ENCODE measurements at places on chromosomes 3 and 15.
A peak's percentile ranks its signal among the peaks of the same experiment; 100 is the strongest.

DNA sequence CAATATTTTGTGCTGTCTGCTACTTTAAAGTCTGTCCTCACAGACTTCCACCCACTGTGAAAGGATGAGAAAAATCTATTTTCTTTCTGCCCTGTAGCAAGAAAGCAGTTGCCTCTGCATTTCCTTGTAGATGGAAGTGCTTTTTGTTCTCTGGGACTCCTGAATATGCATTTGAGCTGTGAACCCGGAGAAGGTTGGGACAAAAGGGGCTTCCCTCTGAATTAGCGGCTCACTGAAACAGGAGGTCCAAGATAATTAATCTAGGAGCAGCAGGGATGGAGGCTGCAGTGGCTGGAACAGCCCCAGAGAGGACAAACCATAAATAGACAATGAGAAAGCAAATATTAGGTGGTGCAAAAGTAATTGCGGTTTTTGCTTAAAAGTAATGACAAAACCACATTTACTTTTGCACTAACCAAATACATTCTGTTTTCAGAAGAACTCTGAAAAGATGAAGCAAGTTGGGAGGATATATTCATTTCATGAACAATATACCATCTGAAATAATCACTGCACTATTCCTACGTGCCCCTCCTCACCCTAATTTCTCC lies 143.4 kb upstream of the KBTBD8 start:
- no peak for DNase-seq

DNA sequence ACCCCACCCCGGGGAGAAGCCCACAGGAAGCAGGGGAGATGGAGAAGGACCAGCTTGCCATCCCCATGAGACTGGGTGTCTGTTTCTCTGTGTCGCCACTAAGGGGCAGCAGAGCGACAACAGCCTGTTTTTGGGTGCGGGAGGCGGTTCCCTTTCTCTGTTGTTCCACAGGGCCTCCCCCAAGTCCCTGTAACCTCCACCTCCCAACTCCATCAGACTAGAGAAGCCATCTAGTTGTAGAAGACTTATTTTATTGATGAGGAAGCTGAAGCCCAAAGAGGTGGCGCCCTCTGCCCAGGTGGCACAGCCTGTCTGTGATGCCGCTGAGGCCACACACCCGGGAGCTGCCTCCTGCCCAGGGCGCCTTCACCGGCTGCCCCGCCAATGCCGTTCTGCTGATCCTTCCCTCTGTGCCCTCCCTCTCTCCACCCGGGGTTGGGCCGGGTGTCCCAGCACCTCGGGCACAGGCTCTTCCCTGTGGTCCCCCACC lies 3.9 kb upstream of the CCDC9B start:
- DNase-seq, result peak; percentile 37

GRCh38 chr15:66249605-66250174 lies 3.9 kb downstream of the MEGF11 start:
- no peak for DNase-seq

DNA sequence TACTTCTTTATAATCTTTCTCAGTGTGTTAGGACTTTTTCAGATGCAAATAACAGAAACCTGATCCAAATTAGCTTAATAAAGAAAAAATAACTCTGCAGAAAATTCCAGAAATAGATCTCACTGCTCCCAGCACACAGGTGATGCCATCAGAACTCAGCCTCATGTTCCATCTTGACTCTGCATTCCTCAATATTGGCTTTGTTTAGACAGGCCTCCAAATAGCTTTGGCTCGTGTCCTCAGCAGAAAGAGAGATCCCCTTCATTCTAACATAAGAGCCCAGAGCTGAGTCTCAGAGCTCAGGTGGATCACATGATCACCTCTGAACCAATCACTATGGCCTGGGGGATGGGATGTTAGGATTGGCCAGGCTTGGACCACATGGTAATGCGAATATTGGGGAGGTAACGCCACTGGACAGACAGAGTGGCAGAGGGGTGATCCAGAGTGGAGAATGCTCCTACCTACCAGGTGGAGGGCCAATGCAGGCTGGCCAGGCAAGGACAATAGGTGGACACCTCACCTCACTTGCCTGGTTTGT lies 46.6 kb upstream of the TBC1D21 start:
- DNase-seq, result no peak

DNA sequence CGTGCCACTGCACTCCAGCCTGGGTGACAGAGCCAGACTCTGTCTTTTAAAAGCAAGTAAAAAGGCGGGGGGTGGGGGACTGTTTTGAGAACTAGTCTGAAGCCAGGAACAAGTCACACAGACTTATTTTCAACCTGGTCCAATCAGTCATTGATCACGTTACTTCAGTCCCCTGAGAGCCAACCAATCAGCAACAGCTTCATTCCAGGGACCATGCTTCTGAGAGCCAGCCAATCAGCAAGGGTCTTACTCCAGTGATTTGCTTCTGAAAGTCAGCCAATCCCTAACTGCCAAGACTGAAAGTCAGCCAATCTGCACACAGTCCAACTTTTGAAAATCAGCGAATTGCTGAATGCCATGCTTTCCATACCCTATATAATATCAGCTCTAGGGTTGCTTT lies 48.6 kb upstream of the C15orf39 start:
- DNase-seq, result no peak

DNA sequence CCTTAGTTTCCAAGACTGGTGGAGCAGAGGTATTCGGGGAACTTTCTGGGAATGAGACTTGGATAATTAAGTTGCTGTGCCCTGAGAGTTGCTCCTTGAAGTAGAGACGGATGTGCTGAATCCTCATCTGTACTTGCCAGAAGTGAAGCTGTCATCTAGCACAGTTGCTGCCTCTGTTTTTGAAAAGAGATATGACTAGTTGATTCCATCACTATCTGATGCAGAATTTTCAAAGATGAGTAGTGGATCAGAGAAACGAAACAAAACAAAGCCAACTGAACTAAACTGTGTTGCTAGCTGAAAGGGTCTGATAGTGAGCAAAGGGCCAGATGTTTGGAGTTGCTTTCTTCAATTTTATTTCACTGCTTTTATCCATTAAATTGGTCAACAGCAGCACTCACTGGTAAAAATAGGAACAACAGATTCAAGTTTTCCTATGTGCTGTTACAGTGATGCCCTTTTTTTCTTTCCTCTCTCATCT lies 52.7 kb downstream of the MITF start:
- no peak for DNase-seq

GRCh38 chr3:127081001-127081720 lies 98.2 kb downstream of the PLXNA1 start:
- DNase-seq, result no peak

GRCh38 chr3:172256101-172256734 lies 192.0 kb downstream of the GHSR start:
- no peak for DNase-seq

- no peak for DNase-seq
These were observed 50.4 kb upstream of the ATP2C1 start for GRCh38 chr3:130843441-130843840.

DNA sequence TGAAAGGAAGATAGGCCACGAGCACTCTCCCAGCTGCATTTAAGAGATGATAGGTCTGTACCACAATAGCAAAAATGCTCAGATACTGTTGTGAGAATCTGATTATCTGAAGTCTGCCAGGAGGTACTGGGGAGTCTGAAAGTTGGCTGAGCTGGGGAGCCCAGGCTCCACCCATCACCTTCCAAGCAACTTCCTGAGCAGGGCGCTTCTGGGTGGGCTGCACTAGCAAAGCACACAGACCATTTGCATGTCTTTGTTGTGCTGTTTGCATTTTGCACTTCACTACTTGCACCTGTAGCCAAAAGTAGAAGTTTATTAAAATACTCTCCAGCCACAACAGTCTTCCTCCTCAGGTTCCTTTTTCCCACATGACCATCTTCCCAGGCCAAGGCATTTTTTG lies 133.2 kb downstream of the ALDH1A2 start:
- no peak for DNase-seq

- no peak for DNase-seq
These were observed 43.9 kb downstream of the ALDH1A2 start for GRCh38 chr15:58021332-58022230.

- DNase-seq, result no peak
These were observed 4.4 kb upstream of the FOXB1 start for GRCh38 chr15:59999612-60000112.

- DNase-seq, result no peak
These were observed 24.5 kb downstream of the RSRC1 start for GRCh38 chr3:158134363-158134762.

DNA sequence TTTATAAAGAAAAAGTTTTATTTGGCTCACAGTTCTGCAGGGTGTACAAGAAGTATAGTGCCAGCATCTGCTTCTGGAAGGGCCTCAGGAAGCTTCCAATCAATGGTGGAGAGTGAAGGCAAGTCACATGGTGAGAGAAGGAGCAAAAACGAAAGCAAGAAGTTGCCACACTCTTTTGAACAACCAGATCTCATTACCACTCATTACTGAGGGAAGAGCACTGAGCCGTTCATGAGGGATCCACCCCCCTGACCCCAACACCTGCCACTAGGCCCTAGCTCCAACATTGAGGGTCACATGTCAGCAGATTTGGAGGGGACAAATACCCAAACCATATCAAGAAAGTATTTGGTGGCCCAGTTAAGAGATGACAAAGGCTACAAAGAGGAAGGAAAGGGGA lies 239.3 kb upstream of the UBE2E1 start:
- DNase-seq, result no peak

GRCh38 chr3:152710549-152710948 lies 124.4 kb upstream of the P2RY1 start:
- DNase-seq, result no peak

DNA sequence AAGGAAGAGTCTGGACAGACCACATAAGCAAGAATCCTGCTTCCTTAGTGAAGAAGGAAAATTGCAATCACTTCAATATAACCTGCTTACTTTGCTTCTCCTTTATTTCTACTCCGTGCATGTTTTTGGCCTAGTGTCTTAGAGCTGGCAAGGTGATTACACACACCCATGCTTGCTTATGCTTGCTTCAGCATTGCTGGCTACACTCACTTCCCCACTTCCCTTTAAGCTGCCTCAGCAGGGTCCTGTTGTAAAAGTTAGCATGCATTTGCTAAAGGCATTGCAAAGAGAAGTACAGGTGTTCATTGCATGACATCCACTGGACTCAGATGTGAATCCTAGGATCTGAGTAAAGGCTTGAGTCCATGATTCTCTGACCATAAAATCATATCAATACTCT lies 47.5 kb upstream of the STT3B start:
- DNase-seq, result no peak

- no peak for DNase-seq
These were observed 281.1 kb upstream of the TPRG1 start for GRCh38 chr3:188890572-188891270.

GRCh38 chr3:122080207-122080587 lies 25.0 kb downstream of the CD86 start:
- DNase-seq, result no peak

- DNase-seq, result peak; percentile 61
These were observed 1.1 kb downstream of the WDR82 start for GRCh38 chr3:52277071-52277964.

DNA sequence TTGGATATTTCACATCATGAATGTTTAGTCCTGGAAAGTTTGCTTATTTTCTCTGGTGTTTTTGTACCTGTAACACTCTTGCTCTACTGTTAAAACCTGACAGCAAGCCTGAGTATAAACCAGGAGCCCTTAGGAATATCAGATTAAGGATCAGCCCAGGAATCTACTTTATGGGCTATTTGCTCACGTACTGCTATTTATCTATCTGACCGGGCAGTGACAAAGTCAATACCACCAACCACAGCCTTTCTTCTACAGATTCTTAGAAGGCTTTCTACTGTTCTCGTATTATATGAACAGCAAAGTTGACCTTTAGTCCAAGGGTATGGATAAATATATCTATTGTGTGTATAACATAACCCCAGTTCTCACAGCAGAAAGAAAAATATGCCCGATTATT lies 521.2 kb downstream of the RBMS3 start:
- no peak for DNase-seq

DNA sequence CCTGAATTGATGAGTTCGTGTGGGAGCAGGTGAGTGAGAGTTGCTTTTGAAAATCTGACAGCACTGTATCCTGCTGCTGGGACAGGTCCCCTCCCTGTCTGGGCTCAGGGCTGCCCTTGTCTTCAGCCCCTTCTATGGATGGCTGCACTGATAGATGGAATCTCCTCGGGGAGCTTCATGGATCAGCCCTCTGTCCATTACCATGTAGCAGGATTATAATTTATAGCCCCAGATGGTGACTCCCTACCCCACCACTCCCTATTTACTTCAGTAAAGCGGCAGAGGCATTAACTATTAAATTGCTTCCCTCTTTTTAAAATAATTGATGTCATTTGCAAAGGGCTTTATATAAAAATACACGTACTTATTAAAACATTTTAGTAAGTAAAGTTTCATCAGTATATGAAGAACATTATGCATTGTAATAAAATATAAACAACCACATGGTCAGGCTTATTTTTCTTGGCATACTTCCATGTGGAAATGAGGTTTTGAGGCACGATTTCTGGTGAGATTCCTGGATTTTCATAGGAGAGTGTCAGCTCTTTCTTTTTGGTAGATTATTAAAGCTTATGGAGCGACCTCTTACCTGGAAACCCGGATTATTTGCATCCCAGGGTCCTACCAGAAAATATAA lies 38.5 kb downstream of the MAP3K13 start:
- no peak for DNase-seq

DNA sequence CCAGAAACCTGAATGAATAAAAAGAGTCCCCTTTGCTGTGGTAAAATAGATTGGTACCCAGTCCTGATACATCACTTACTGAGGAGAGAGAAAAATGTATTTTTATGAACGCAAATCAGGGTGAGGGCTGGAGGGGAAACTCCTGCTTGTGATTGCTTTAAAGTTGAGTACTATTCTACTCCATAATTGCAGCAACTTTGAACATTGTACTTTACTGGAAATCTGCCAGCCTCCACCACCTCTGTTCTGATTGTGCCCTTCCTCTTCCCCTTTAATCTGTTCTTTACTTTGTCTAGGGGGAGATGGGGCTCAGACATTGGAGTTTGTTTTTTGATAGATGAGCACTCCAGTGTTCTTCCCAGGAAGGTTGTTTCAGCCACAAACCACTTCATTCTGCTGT lies 81.9 kb downstream of the C3orf38 start:
- no peak for DNase-seq

DNA sequence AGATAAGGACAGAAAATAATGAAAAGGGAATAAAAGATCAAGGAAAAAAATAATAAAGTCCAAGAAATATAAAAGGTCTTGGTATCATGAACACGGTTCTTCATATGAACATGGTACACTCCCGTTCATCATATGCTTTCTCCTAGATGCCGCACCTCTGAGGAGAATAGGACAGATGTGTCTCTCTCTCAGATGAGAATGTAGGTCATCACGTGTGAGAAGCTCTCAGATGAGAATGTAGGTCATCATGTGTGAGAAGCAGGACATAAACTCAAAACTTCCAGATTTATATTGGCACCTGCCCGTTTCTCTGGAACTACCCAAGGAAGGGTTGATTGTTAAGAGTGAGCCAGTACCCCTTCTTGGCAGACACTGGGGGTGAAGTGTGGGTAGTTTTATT lies 29.9 kb upstream of the IQCF6 start:
- no peak for DNase-seq

DNA sequence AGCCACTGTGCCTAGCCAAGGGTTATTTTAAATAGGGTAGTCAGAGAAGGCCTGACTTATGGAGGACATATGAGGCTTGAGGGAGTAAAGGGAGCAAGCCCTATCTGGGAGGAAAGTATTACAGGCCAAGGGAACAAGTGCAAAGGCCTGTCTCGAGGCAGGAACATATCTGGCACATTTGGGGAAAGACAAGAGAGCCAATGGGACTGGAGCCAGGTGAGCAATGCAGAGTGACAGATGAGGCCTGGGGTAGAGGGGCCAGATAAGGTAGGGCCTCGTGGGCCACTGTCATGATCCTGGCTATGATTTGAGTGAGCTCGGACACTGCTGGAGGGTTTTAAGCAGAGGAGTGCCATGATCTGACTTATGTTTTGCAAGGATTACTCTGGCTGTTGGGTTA lies 43.8 kb downstream of the DCP1A start:
- no peak for DNase-seq

- DNase-seq, result no peak
These were observed 88.1 kb upstream of the SPRED1 start for GRCh38 chr15:38164507-38164906.
